ENCODE measurements at places on chromosomes 6 and 20.

DNA sequence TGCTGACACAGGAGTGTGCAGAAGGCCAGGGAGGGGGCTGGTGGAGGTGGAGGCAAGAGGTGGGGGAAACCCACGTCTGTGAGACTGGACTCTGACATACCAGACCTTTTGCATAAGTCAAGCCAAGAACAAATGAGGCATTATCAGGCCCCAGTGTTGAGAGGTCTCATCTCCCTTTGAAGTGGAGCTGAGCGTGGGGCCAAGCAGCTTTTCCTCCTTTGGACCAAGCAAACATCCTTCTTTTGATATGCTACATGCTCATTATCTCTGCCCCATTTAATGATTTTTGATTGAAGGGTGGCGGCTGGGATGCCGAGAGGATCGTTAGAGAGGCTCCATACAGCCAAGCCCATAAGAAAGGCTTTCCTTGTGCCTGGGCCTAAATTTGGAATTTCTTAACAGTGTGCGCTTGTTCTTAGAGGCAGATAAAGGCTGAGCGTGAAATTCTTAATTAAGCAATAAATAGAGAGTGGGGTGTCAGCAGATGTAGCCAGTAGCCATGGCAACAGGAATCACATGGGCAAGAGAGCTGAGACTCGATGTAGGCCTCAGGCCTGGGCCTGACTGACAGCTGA, 244.5 kb downstream of the PKHD1 start:
- DNase-seq = no peak

- no peak for DNase-seq
Observed at GRCh38 chr6:146957181-146958093, 246.8 kb upstream of the STXBP5 start.

GRCh38 chr20:63785691-63786131, 45.4 kb downstream of the ZBTB46 start:
- no peak for DNase-seq

DNA sequence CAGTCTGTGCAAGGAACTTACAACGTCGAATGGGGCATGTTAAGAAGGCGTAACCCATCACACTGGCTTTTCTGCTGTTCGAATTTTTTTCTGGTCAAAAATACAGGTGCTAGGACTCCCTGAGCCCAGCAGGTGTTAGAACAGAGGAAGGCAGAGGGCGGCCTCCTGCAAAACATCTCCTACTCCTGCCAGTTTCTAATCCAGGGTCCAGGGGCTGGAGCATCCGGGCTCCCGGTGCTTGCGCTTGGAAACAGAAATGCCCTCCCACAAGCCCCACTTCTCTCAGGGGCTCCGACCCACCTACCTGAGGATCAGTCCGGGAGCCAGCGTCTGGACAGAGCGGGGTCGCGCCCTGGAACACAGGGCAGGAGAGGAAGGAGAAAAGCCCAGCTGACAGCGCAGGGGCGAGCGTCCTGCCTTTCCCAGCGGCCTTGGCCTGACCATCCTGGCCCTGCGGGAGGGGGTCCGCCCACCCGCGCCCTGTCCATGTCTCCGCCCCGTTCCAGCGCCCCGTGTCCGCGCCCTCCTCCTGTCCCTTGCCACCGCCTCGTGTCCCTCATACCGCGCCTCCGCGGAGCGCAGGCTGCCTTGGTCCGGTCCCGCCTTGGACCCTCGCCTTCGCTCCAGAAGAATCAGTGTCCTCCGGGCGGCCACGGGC, 14.8 kb upstream of the LPA start:
- DNase-seq = no peak

DNA sequence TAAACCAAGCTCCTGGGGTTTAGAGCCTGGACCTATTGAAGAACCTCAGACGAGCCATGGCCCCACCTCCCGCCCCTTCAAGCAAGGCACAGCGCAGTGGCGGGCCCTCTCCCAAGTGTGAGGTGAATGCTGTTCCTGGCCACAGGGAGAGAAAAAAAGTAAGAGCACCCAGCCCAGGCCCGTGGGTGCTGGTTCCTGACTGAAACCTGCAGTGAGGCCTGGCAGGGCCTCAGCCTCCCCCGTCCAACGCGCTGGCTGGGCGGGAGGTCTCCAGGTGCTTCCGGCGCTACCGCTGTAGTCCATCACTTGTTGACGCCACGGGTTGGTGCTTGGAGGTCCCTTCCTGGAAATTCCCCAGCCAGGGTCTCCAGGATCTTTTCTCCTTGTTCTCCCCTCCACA, 5.5 kb upstream of the FAM83C start:
- DNase-seq = no peak

DNA sequence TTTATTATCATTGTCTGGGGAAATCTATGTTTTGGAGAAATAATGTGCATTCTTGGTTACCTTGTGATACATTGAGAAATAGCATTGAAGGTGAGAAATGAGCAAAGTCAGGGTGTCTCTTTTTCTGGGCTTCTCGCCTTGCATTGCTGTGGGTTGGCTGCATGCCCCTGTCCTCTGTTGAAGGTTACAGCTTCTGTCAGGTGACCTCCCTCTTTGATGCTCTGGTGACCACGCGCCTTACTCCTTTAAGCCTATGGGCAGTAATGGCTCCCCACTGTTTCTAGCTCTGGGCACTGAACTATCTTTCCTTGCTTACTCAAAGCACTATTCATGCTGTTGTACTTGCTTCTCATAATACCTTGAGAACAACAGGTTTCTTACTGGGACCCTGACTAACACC, 14.6 kb downstream of the ADGRB3 start:
- no peak for DNase-seq

Measured in NCI-H774 (cell line).